ENCODE measurements at places on chromosomes 5 and 9.

- DNase-seq, result no peak
Measured at GRCh38 chr5:14687023-14687665, 22.6 kb downstream of the OTULIN start.

DNA sequence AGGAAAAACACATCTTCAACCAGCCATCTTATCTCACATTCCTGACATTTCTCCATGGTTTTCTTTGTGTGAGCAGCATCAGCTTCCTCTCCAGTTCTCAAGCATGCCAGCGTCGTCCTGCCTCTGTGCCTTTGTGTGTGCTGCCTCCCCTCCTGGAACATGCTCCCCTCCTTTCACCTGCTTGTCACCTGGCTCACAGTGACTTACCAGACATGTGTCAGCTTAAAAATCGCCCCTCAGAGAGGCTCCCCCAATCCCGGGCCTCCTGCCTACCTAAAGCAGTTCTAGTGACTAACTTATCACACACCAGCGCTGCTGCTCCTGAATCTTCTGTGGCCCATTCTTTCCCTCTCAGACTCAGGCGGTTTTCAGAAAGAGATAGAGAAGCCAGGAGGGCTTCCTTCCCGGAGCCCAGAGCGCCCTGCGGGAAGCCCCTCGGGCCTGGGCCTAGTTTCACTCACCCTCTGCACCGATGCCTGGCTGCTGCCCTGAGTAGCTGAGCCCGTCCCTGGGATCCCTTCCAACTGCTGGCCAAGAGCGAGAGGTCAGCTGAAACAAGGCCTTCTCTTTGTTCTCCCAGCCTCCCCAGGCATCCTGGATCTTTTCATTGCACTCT, 51.1 kb upstream of the MVB12B start:
- no peak for DNase-seq

GRCh38 chr5:133723651-133724366, 111.5 kb upstream of the FSTL4 start:
- no peak for DNase-seq

DNA sequence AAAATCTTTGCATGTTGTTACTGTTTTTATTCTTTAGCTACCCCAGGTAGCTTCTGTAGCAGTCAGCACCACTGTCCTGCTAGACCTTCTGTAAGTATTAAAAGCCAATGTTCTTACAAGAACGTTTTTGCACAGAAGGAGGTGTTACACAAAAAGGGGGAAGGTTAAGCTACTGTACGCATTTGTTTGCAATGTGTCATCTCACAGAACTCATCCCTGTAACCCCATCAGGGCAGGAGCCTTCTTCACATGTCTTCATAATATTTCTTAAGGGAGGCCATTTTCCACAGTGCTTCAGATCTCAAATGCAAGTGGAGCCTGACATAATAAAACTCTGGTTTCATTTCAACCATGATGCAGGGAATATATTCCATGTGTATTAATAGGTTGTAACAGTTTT, 67.9 kb downstream of the OSMR start:
- DNase-seq, result no peak

GRCh38 chr5:103514371-103514770, 48.2 kb downstream of the NUDT12 start:
- DNase-seq, result no peak

DNA sequence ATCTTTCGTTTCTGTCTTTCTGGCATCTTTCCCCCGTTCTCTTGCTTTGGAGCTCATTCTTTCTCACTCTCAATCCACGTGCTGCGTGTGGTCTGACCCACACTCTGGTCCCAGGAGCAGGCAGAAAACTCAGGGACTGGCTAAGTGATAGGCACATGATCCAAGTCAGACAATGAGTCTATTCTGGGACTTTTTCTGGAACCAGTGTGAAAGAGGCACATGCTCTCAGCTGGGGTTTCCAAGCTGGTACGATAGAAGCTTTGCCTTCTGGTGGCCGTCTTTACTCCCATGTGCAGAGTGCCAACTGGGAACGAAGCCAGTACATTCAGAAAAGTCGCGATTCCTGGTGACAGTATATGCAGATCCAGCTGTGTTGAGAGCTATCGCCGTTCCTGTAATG, 94.4 kb downstream of the PDZD2 start:
- DNase-seq, result no peak

DNA sequence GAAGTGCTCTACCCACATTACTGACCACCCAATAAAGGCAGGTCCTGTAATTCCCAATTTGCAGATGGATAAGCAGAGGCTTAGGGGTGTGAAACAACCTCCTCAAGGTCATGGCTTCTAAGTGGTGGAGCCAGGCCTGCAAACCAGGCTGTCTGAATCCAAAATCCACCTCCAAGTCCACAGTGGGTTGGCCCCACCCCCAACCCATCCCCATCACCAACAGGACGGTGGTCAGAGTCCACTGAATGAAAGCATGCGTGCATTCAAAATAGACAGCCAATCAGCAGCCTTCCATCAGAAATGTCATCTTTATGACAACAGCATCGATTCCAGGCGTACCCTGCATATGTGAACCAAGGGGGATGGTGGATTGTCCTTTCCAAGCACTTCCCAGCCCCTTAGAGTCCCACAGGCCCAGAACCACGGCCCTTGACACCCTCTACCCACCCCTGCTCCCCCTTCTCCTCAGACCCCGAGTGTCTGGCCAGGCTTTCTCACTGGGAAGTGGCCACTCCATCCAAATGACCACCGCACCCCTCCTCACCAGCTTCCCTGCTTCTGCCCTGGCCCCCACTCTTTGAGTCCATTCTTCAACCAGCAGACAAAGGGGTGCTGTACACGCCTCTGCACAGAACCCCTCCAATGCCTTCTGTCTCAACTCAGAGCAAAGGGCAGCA, 133.1 kb downstream of the KCNIP1 start:
- no peak for DNase-seq

DNA sequence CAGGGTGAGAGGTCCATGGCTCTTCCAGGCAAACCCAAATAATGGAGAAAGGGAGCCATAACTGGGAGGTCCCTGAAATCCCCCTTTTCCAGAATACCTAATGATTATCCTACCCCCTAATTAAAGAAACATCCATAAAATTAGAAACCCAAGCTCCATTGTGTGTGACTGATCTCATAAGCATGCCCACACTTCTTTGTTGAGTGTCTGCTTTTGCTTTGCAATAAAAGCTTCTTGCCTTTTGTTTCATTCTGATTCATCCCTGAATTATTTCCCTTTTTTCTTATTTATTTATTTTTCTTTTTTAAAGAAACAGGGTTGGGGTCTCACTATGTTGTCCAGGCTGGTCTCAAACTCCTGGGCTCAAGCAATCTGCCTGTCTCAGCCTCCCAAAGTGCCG, 33.1 kb downstream of the BTF3 start:
- DNase-seq, result no peak

GRCh38 chr9:80968611-80969010, 720.7 kb downstream of the TLE1 start:
- DNase-seq, result no peak

DNA sequence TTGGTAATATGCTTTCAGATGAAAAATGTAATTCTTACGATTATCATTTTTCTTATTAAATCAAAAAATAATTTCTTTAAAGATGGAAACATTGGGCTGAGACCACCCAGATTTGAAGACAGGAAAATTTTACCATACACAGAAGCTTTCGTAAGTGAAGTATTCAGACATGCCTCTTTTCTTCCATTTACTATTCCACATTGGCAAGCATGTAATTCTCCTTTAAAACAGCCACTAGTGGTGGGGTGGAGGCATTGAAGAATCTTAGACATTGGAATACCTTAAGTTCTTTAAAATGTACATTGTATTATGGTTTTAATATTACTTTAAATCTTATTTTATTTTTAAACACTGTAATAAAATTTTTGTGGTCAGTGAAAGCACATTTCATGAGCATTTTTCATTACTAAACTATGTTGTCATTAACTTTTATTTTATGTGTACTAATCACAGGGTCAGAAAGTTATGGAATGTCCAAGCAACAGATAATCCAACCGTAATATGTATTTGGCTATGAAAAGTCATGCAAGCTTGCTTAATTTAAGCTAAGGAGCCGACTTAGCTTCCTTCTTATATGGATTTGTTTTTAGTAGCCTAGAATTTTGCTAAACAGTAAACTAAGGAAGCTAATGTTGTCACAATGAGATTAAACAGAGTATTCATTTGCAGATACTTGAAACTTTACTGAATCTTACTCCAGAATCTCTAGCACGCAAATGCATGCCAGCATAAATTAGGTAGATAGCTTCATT, 97.4 kb upstream of the ALDH1A1 start:
- no peak for DNase-seq

DNA sequence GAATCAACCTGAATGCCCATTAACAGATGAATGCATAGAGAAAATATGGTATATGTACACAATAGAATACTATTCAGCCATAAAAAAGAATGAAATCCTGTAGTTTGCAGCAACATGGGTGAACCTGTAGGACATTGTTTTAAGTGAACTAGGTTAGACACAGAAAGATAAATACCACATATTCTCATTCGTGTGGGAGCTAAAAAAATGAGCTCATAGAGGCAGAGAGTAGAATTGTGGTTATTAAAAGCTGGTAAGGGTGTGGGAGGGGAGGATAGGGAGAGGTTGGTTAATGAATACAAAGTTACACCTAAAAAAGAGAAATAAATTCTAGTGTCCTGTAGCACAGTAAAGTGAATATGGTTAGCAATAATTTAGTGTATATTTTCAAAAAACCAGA, 23.5 kb downstream of the PTTG1 start:
- DNase-seq, result no peak

DNA sequence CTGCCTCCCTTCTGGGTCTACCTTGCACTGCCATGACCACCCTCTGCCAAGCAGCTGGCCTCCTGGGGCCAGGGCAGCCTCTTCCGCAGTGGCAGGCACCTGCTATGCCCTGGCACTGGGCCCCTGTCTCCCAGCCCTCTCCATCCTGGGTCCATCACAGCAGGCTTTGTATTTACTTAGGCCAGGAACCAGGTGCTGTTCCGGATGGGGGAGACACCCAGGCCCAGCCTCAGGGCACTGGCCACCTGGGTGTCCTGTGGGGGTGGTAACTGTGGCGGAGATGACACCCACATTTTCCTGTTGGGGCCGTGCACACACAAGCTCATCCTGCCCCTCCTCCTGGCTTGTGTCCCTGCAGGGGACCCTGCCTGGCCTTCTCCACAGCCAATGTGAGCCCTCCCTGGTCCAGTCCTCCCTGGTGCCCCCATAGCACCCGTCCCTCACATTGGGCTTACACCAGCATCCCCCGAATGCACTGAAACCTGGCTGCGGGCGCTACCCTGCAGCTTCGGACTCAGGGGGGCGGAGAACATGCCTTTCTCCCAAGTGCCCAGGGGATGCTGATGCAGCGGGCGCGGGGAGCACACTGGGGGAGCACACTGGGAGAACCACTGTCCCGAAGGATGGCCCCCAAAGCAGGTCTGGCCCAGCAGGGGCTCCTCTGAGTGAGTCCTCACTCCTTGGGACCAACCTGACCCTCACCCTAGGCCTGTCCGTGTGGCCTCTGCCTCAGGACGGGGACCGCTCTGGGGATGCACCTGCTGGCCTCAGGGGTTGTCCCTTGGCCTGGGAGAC, 17.9 kb downstream of the FAM163B start:
- DNase-seq, result no peak

GRCh38 chr5:79699763-79700400, 10.2 kb downstream of the CMYA5 start:
- DNase-seq, result no peak

- peak; percentile 29 for DNase-seq
Measured at GRCh38 chr5:157740229-157740610, 3.3 kb upstream of the LSM11 start.

GRCh38 chr9:98998441-98999151, 54.9 kb downstream of the COL15A1 start:
- peak; percentile 36 for DNase-seq

DNA sequence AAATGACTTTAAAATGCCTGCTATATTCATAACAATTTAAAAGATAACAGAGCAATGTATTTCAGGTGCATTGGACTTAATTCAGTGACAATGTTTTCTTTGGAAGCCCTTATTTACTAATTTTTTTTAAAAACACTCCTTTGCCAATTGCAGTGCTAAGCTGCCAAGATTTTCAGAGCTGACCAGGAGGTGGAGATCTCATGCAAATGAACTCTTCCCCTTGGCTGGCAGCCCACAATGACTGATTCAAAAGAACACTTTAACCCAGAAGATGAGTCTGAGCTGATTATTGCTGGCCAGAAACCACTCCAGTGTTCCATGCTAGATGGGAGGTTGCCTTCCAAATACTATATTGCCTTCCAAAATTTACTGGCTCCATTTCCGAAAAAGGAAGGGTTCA, 128.3 kb upstream of the CCNH start:
- no peak for DNase-seq

- DNase-seq, result no peak
Measured at GRCh38 chr5:60529001-60529400, 171.0 kb downstream of the DEPDC1B start.

GRCh38 chr5:159781626-159782157, 134.6 kb upstream of the ADRA1B start:
- DNase-seq, result no peak

- no peak for DNase-seq
Measured at GRCh38 chr5:145403992-145404391, 431.1 kb downstream of the PRELID2 start.

GRCh38 chr5:83487155-83487554, 15.6 kb downstream of the VCAN start:
- DNase-seq, result no peak

- no peak for DNase-seq
Measured at GRCh38 chr5:73911761-73912393, 285.9 kb downstream of the ARHGEF28 start.

DNA sequence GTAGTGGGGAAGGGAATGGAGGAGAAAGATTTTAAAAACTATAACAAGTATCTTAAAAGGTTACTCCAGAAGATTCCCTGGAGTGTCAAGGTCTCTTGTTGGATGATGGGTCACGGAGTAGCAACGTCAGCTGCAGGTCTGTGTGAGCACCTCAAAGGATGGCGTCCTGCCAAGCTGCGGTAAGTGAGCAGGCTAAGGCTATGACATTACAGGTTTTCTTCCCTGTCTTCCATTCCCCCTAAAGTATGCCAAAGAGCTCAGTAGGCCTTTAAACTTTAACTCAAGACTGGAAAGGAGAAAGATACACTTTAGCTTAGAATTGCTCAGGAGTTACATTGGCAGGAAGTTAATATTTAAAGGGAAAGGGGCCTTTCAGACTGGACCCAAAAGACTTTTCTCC, 17.5 kb downstream of the SPOCK1 start:
- no peak for DNase-seq

Data from hematopoietic multipotent progenitor cell (in vitro differentiated cells).